ENCODE measurements at places on chromosomes 5 and 9. TPM values are rescaled to one million over a fixed set of nuclear protein-coding genes. Genes with fewer than 3 reads are reported as not detected.

SOHLH1 gene
- not detected for total RNA-seq

AK3 gene
- 74.3 TPM for total RNA-seq

HCN1 gene
- total RNA-seq = 1.3 TPM

PDE6A gene
- total RNA-seq = not detected

HTR4 gene
- 2.1 TPM for total RNA-seq

SOX30 gene
- total RNA-seq = not detected

PCDHGA2 gene
- 2.4 TPM for total RNA-seq

ENHO gene
- total RNA-seq = 28.2 TPM

MAT2B gene
- 68.5 TPM for total RNA-seq

PLEKHG4B gene
- 14.4 TPM for total RNA-seq

PRR7 gene
- total RNA-seq = 8.7 TPM

DCAF12 gene
- total RNA-seq = 100 TPM

AGXT2 gene
- total RNA-seq = not detected

PRDM9 gene
- total RNA-seq = not detected

SLC36A3 gene
- total RNA-seq = 0.28 TPM

NRG2 gene
- 11.1 TPM for total RNA-seq

All from prostate gland (tissue), 2 donors.